ENCODE measurements at places on chromosomes 3 and 15.

- DNase-seq = peak; percentile 39
Observed at GRCh38 chr15:100692671-100693070, 90.3 kb downstream of the ASB7 start.

DNA sequence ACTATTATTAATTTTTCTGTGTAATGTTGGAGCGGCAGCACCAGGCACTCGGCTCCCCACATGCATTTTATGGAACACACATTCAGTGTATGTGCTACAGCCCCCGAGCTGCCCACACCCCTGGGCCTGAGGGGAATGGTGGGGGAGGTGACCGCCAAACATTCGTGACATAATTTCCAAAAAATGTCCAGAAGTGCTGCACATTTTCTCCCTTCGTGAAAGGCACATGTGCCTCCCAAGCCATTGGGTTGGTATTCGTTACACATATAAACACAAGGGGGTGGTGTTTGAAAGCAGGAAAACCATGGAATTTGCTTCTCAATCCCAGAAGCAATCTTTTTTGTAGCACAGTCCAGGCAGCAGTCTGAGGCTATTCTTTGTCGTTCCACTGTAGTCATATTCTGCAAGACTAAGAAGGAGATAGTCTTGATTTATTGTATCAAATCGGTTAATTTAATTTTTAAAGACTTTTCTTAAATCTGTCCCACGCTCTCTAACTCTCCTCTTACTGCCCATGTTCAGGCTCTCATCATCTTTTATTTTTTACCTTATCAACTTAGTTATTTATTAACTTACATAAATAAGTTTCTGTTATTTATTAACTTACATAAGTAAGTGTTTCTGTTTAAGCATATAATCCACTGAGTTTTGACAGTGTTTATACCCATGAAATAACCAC lies 39.2 kb upstream of the POLR2M start:
- no peak for DNase-seq

DNA sequence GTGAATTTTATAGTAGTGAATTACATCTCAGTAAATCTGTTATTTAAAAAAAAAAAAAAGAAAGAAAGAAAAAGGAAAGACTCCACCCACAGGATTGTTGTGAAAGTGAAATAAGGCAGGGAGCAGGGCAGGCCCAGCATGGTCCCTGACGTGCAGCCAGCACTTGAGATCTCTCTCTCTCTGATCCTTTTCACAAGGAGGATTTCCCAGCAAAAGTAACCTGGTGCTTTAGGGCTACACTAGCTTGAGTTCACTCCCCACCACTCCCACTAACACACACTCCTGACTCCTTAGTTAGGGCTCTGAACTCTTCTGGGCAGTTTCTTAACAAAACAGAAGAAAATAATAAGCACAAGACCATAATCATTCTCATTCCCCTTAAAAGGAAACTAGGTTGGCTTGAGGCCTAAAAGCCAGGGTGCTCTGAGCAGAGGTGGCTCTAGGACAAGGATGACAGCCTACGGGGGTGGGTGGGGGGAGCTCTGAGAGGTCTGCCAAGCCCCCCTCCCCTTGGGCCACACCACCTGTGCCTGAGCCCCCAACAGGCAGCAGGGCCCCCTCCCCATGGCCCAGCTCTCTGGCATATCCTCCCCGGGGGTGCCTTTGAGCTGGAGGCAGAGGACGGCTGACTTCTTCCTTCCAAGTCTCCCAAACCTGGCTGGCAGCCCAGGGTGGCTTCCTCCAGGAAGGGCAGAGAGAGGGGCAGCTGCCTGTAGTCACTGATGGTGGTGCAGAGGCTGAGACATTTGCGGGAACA lies 856 bp downstream of the TMEM40 start:
- no peak for DNase-seq

DNA sequence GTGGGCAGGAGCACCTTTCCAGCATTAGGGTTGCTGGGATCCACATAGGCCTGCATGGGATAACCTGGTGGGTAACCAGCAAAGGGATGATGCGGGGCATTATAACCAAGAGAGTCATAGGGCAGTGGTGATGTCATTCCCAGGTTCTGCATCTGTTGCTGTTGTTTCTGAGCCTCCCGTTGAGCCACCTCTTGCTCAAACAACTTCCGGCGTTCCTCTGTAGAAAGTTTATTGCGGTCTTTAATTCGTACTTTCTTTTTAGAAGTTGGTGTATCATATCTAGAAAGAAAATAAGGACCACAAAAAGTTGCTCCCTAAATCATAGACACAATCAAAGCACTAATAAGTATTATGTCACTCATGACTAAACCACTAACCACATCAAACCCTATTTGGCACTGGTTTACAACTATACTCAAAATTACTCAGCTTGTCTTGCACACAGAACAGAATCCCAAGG lies 77.8 kb downstream of the NBEAL2 start:
- no peak for DNase-seq

GRCh38 chr3:197577366-197578074 lies 21.8 kb upstream of the BDH1 start:
- DNase-seq = no peak

DNA sequence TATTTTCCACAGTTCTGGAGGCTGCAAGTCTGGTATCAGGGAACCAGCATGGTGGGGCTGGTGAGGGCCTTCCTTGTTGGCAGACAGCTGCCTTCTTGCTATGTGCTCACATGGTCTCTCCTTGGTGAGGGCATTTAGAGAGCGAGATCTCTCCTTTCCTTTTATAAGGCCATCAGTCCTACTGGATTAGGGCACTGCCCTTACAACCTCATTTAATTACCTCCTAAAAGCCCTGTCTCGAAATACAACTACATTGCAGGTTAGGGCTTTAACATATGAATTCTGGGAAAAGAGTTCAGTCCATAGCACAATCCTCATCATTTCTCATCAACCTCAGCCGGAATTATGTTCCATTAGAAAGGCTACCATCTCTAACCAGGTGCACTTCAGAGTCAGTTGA lies 21.9 kb downstream of the ISL2 start:
- DNase-seq = no peak

DNA sequence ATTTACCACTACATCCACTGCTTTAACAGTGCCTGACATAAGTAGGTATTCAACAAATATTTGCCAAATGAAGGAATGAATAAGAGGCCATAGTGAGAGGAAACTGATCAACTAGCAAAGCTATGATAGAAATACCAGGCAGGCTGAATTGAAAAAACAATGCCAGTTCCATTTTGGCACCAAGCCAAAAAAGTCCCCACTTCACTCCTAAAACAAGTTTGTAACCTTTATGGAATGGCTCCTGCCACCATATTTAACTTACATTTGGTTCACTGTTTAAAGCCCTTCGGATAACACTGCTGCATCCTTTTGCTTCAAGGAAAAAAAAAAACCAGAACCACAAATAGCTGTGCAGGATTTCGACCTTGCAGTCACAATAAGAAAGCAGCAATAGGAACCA lies 166.1 kb downstream of the FRMD5 start:
- no peak for DNase-seq

- no peak for DNase-seq
Observed at GRCh38 chr3:112685420-112685819, 44.5 kb upstream of the CCDC80 start.

DNA sequence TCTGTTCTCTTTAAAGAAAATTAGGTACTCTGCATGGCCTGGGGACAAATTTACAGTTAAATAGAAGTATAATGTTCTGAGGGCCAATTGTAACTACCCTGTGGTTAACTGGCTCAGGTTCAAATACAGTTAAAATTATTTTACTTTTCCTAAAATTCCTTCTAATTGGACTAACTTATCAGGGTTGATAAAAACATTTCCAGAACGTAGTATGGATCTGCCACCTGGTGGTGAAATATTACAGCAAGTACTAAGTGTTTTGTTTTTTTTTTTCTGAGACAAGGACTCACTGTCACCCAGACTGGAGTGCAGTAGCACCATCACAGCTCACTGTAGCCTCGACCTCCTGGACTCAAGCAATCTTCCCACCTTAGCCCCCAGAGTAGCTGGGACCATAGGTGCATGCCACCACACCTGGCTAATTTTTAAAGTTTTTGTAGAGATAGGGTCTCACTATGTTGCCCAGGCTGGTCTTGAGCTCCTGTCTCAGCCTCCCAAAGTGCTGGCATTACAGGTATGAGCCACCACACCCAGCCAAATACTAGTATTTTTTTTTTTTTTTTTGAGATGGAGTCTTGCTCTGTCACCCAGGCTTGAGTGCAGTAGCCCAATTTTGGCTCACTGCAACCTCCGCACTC lies 29.2 kb downstream of the NEO1 start:
- no peak for DNase-seq

DNA sequence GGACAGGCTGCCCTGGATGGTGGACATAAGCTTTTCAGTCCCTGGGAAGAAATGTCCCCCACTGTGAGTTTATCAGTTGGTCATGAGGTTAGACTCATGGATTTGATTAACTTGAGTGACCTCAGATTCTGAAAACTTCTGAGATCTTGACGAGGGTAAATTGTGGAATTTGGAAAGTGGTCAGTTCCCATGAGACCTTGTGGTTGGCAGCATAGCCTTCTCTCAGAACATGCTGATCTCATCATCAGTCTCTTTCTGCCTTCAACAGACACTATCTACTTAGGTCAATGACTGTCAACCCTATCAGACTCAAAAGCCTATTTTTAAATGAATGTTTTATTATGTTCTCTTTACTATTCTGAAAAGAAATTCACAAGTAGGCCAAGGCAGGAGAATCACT lies 45.6 kb upstream of the NDUFB4 start:
- no peak for DNase-seq

- DNase-seq = no peak
Observed at GRCh38 chr3:129606636-129607390, at the start of gene PLXND1. TSS of gene PLXND1 (minus strand) at chr3:129606676. CDS start at chr3:129606639, 37 bp downstream.

- DNase-seq = no peak
Observed at GRCh38 chr15:39194106-39194830, 386.6 kb upstream of the THBS1 start.

DNA sequence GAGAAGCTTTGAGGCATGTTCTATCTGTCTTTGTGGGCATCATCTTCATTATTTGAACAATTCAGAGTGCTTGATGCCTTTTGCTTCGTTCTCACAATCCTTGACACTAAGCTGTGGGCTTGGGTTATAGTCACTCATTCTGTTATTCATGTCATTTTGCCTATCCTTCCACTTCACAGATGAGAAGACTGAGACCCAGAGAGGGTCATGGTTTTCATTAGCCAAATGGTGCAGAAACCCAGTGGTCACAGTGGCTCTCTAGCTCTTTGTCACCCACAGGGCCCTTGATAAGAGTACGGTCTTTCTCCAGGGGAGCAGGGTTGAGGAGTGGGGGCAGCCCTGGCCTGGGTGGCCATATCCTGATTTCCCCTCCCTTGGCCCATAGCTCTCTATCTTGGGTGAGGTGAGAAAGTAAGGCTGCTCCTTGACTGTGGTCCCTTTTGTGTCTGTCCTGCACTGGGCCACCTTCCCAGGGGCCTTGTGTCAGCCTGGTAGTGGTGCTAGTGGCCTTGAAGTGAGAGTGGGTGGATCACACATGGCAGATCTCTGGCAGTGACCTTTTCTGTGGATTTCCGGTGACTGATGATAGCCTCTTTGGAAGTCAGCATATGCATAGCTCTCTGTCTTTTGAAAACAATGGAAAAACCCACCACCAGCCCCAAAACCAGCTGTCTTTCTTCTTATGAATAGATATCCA lies 130.1 kb downstream of the IGF1R start:
- DNase-seq = no peak

DNA sequence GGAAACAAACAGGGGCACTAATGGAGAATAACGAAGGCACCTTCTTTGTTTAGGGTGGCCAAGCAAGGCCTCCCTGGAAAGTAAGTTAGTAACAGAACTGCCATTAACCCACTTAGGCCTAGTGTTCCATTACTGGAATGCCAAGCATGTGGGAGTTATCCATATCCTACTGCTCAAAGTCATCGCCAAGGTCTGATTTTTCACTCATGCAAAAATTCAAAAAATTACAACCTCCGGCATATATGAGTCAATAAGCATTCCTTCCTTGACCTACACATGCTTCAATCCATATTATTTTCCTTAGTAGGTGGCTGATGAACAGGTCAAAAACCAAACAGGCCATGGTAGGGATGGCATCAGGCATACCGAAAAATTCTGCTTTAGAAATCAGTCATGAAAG lies 1097.2 kb downstream of the FHIT start:
- DNase-seq = no peak

DNA sequence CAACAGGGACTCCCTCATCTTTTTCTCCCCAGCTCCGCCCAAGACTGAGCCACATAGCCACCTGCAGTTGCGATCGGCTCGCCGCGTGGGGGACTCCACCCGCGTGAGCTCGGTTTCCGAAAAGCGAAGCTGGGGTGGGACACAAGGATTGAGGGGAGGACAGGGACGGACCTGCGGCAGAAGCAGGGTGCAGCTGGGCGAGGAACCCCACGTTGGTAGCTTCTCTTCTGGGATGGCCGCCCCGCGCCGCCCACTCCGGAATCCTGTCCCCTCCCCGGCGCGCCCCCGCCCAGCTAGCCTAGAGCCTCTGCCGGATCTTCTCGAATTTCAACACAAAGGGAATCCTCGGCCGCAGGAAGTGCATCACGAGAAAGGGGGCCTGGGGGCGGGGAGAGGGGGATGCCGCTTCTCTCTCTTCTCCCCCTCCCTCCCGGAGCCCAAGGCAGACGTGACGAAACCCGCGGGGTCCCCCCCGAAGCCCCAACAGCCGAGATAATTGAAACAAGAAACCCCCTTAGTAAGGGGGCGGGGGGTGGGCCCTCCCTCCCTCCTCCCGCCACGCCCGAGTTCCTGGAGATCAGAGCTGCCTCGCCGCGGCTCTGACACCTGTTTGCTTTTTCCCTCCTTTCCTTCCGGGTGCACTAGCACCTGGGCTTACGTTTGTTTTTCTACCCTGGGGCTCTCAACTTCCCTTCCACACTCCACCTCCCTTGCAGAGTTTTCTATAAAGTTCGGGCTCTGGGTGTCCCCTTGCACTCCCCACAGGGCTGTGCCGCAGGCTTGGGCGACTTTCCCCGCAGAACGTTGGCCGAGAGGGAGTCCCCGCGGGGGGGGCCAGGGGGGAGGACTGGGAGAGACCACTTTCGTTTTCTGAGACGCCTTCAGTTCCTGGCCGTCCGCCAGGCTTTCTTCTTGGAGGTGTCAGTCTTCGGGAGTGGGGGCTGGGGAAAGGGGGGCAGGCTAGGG lies 1.3 kb upstream of the KCNH8 start:
- DNase-seq = peak; percentile 89

GRCh38 chr3:142022381-142022780 lies 127.0 kb downstream of the TFDP2 start:
- DNase-seq = no peak

- DNase-seq = no peak
Observed at GRCh38 chr15:80582816-80583423, 112.2 kb upstream of the ABHD17C start.

- DNase-seq = no peak
Observed at GRCh38 chr15:91555312-91555711, 298.2 kb upstream of the SLCO3A1 start.

GRCh38 chr15:58346361-58346760 lies 85.4 kb upstream of the LIPC start:
- DNase-seq = no peak
